ENCODE measurements at places on chromosomes 12 and 14.

GRCh38 chr14:101927859-101928258, 36.5 kb upstream of the DYNC1H1 start:
- no peak for DNase-seq

GRCh38 chr12:93148412-93148811, 219.3 kb upstream of the EEA1 start:
- DNase-seq: no peak

DNA sequence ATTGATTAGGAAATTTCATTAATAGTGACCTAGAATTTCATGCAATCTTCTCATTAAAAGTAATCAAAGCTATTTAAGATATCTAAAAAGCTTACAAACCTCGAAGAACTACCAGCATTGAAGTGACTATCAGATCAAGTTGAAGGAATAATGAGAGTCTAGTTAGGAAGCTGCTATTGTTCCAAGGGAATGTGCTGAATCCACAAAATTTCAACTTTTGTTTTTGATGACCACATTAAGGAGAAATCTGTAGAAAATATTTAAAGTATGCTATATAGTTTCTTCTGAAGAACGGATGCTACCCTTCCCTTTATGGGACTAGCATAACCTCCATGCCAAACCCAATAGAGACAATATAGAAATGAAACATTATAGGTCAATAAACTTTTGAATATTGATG, 2.5 kb upstream of the CTSG start:
- no peak for DNase-seq

DNA sequence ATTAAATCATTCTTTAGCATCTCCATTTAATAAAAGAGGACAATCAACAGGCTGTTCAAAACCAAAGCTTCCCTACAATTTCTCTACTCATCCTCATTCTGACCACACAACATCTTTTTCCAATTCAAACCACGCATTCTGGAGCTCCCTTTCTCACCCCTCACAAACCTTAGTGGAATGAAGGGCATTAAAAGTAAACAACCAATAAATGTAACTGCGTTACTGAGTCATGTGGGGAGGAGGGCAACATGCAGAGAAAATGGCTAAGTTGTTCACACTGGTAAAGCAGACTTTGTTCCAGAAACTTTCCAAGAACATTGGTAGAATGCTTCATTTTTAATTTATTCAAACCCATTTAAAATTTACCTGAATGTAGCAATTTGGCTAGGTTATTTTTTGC, 19.6 kb downstream of the SOX5 start:
- no peak for DNase-seq

- no peak for DNase-seq
Measured at GRCh38 chr14:56154321-56154720, 36.1 kb downstream of the PELI2 start.

- no peak for DNase-seq
Measured at GRCh38 chr12:65594409-65594808, 229.9 kb upstream of the HMGA2 start.

DNA sequence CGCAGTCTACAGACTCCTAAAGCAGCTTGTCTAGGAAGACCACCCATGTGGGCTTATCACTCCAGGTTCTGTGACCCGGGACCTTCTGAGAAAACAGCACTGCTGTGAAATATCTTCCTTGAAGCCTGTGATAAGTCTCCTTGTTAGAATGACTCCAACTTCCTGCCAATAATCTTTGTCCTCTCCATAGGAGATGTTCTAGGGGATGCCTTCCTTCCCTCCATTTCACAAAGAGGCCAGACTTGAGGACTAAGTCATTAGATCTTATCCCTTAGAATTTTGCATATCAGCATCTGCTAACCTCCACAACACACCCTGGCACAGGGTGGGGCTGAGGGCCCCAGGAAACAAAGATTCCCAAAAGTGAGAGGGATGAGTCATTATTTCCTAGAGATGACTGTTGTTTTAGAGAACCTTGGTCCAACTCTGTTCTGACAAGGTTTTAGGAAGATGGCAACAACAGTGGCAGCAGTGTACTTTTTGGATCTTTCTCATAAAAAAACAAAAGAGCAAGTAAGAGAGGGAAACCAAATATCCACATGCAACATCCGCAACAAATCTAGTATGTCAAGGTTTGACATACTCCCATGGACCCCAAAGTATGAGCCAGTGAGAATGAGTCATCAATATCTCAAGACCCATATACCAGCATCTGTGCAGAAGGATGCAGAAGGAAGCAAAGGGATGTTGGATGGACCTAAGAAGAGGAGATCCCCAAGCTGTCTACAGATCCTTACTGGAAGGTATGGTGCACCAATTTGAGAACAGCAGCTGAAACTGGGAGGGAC, 6.0 kb downstream of the LTB4R start:
- no peak for DNase-seq

GRCh38 chr12:93571365-93571924, 1.0 kb upstream of the SOCS2 start:
- peak; percentile 76 for DNase-seq

DNA sequence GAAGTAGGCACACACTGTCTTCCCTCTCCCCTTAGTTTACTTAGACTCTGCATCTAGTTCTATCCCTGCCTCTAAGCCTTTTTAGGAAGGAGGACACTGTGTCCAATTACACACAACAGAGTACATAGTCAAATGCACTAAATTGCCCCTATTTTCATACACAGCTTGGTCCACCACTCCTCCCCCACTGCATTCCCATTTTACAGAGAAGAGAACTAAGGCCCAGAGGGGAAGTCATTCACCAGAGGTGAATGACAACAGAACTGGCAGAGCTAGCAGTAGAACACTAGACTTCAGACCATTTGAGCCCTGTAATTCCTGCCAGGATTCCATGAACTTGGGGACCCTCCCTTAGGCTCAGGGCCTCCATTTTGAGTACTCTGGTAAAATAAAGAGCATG, 1.1 kb upstream of the JPH4 start:
- DNase-seq: no peak

GRCh38 chr12:102879144-102879763, 37.8 kb downstream of the PAH start:
- DNase-seq: peak; percentile 51

DNA sequence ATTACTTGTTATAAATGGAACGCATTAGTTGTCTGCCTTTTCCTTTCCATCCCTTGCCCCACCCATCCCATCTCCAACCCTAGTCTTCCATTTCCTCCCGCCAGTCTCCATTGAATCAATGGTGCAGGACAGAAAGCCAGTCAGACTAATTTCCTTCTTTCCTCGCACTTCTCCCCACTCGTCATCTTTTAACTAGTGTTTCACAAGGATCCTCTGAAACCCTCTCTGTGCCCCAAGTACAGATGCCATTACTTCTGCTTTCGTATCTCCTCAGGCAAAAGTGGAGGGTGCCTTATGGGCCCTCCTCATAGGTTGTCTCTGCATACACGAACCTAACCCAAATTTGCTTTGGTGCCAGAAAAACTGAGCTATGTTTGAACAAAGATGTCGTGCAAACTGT, 4.2 kb downstream of the DAZAP2 start:
- no peak for DNase-seq

DNA sequence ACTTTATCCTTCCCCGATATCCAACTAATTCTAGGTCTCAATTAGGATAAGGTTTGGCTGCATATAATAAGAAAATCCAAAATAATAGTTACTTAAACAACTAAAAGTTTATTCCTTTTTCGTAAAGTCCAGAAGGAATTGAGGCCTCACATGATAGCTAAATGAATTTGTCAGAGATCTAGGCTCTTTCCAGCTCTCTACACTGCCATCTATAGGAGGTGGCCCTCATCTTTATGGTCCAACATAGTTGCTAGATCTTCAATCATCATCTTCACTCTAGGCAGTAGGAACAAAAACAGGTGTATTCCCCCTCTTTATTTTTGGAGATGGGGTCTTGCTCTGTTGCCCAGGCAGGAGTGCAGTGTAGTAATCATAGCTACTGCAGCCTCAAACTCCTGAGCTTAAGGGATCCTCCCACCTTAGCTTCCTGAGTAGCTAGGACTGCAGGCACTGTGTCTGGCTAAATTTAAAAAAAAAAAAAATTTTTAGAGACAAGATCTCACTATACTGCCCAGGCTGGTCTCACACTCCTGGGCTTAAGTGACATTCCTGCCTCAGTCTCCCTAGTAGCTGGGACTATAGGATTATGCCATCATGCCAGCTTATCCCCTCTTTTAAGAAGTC, 46.5 kb upstream of the SAV1 start:
- no peak for DNase-seq

GRCh38 chr14:102659797-102660196, 67.3 kb downstream of the RCOR1 start:
- DNase-seq: no peak

DNA sequence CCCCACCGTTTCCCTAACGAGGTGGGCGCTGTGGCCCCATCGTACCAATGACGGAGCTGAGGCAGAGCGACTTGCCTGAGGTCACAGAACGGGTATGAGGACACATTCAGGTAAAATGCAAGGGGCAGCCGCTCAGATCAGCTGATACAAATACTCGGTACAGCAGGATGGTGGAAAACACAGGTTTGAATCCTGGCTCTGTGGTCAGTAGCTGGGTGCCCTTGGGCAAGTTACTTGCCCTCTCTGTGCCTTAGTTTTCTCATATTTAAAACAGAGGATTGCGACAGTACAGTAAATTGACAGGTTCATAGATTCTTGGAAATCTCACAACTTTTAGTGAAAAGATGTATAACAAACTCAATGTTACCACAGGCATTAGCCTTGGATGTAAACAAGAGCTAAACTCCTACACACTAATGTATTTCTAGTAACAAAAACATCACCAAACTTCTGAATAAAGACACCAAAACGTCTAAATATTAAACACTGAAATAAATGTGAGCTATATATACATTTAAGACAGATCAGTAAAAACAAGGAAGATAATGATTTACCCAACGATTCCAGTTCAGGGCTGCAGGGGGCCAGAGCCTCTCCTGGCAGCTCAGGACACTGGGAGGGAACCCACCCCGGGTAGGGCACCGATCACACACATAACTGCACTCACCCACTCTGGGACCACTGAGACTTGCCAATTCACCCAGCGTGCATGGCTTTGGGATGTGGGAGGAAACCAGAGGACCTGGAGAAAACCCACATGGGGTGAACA, 128.4 kb downstream of the RBM19 start:
- DNase-seq: no peak

GRCh38 chr12:40726366-40726765, 34.1 kb downstream of the CNTN1 start:
- no peak for DNase-seq

- no peak for DNase-seq
Measured at GRCh38 chr14:73804636-73805035, 47.0 kb upstream of the PTGR2 start.

DNA sequence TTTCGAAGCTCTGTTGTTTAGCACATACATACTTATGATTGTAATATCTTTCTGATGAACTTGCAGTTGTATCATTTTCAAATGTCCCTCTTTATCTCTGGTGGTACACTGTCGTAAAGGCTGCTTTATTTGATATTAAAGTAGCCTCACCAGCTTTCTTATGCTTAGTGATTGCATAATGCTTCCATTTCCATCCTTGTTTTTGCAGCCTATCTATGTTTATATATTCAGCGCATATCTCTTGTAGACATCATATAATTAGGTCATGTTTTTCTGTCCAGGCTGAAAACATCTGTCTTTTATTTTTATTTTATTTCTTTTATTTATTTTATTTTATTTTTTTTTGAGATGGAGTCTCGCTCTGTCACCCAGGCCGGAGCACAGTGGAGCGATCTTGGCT, 34.6 kb downstream of the ACAD10 start:
- no peak for DNase-seq

GRCh38 chr14:35229084-35229791, 62.9 kb upstream of the PSMA6 start:
- peak; percentile 28 for DNase-seq

- DNase-seq: no peak
Measured at GRCh38 chr12:42798811-42799438, 209.4 kb upstream of the PRICKLE1 start.

DNA sequence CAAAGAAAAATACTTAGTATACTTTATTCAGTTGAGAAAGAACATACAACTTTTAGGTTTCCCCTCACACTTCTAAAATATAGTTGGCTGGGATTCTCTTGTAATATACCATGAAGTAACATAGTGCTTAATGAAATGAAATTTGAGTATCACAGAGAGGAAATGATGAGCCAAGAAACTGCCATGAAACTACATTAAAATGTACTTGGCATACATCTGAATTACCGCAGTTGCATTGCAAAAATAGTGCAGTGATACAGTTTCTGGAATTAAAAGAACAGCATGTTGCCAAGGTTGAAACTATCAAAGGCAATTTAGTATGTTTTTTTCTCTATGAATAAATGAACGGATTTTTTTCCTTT, 389.2 kb downstream of the TMEM117 start:
- DNase-seq: peak; percentile 80

DNA sequence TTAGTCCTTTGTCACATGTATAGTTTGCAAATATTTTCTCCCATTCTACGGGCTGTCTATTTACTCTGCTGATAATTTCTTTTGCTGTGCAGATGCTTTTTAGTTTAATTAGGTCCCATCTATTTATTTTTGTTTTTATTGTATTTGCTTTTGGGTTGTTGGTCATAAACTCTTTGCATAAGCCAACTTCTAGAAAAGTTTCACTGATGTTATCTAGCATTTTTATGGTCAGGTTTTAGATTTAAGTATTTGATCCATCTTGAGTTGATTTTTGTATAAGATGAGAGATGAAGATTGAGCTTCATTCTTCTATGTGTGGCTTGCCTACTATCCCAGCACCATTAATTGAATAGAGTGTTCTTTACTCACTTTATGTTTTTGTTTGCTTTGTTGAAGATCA, 1008.4 kb upstream of the ATXN7L3B start:
- no peak for DNase-seq

GRCh38 chr12:33439587-33440011, at the start of gene SYT10:
TSS of gene SYT10 (minus strand) at chr12:33439819. CDS start at chr12:33439522, 297 bp downstream.
- DNase-seq: peak; percentile 22

DNA sequence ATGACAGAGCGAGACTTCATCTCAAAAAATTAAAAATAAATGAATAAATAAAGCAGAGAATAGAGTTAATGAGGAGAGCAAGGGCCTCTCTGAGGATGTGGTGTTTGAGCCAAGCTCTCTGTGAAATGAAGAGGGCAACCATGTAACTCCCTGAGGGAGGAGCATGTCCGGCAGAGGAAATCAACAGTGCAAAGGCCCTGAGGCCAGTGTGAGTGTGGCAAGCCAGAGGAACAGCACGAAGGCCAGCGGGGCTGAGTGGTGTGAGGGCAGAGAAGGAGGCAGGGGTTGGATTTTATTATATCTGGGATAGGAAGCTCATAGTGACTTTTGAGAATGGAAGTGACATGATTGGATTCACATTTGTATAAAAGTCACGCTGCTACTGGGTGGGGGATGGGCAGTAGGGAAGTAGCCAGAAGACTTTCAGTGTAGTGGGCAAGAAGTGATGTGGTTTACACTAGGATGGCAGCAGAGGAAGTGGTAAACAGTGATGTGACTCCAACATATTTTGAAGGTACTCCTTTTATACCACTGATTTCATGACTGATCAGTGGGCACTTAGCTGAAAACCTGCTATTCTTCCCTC, 10.3 kb upstream of the LRP1-AS start:
- DNase-seq: no peak

GRCh38 chr14:94707494-94707893, 62.4 kb downstream of the GSC start:
- DNase-seq: no peak

- no peak for DNase-seq
Measured at GRCh38 chr12:89252284-89252683, 100.0 kb downstream of the DUSP6 start.

- peak; percentile 69 for DNase-seq
Measured at GRCh38 chr12:90112666-90113065, 404.0 kb upstream of the ATP2B1 start.

GRCh38 chr12:42960087-42960527, 370.6 kb upstream of the PRICKLE1 start:
- DNase-seq: no peak

All from NCI-H446 (cell line).